ENCODE measurements at places on chromosomes 1 and 21. TPM values are rescaled to one million over a fixed set of nuclear protein-coding genes. Genes with fewer than 3 reads are reported as not detected.

DNA sequence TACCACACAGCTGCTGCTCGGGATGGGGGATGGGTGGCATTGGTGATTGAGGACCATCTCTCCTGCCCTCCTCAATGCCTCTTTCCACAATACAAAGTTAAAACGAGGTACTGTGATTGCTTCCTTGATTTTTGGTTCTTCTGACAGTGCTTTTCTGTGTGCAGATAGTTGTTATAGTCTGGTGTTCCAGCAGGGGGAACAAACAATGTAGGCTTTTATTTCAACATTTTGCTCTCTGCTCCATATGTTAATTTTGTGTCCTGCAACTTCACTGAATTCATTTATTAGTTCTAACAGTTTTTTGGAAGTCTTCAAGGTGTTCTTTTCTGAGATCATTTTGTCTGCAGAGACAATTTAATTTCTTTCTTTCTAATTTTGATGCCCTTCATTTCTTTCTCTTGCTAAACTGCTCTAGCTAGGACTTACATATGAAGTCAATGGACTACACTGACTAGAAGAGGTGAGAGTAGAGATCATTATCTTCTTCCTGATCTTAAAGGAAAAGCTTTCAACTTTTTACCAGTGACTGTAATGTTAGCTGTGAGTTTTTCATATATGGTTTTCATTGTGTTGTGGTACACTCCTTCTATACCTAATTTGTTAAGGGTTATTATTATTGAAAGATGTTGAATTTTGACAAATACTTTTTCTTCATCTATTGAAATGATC, 45.4 kb downstream of the TNFSF18 start:
- H3K27me3 ChIP-seq = no peaks in the 10 kb centered on the region
- H3K4me3 ChIP-seq = no peak overlapping the region

- no peak overlapping the region for H3K27ac ChIP-seq
- H3K4me1 ChIP-seq = peaks cover 7% of the 10 kb centered on the region
- no peak overlapping the region for H3K4me3 ChIP-seq
- H3K36me3 ChIP-seq = no peaks in the 10 kb centered on the region
Measured at GRCh38 chr1:41495210-41495948, 10.9 kb upstream of the EDN2 start.

GRCh38 chr21:33816174-33816573, 99.4 kb downstream of the ATP5PO start:
- no peaks in the 10 kb centered on the region for H3K4me1 ChIP-seq
- H3K4me3 ChIP-seq = no peak overlapping the region
- no peak for DNase-seq
- H3K27me3 ChIP-seq = no peaks in the 10 kb centered on the region

GRCh38 chr1:26471498-26472319, 531 bp upstream of the HMGN2 start:
- peak overlapping the region; percentile 100 for H3K27ac ChIP-seq
- H3K4me3 ChIP-seq = peak overlapping the region; percentile 53
- peaks cover 24% of the 10 kb centered on the region for H3K4me1 ChIP-seq
- no peaks in the 10 kb centered on the region for H3K27me3 ChIP-seq

DNA sequence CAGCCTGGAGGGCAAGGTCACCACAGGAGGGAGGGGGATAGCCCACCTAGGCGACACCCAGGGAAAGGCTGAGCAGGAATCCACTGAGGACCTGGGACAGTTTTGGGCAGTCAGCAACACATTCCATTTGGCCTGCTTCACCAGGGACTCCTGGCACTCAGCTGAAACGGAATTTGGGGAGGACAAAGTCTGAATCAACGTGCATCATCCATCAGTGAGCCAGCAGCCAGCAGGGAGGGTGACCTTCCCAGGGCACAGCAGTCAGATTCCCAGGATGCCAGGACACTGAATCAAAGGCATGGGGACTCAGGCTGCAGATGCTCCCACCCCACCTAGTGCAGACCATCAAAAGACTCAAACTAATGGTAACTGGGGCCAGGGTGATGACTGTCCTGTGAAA, 4.6 kb downstream of the SH3BP5L start:
- peak; percentile 19 for DNase-seq
- peaks cover 14% of the 10 kb centered on the region for H3K4me1 ChIP-seq
- H3K36me3 ChIP-seq = peaks cover 4% of the 10 kb centered on the region
- H3K4me3 ChIP-seq = no peak overlapping the region

GRCh38 chr1:182122913-182123260, 61.4 kb upstream of the ZNF648 start:
- H3K36me3 ChIP-seq = no peaks in the 10 kb centered on the region
- no peak overlapping the region for H3K4me3 ChIP-seq
- H3K27me3 ChIP-seq = no peaks in the 10 kb centered on the region
- no peak overlapping the region for H3K27ac ChIP-seq

DNA sequence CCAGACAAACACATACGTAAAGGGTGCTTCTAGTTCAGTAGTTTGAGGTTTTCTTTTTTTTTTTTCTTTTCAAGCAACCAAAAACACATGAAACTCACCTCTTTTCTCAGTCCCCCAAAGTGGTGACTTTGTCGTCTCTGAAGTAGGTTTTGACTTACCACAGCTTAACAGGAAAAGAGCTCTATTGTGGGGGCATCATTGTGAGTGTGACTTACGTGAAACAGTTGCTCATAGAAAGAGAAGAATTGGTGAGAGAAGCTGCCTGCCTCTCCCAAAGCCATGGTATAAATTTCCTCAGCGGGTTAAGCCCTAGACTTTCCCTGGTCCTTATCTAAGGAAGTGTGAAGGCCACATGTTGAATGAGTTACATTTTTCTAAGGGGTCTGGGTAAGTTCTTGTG, 11.9 kb downstream of the FASLG start:
- H3K27ac ChIP-seq = no peak overlapping the region
- H3K4me3 ChIP-seq = no peak overlapping the region
- H3K4me1 ChIP-seq = no peaks in the 10 kb centered on the region
- no peak for DNase-seq
- no peaks in the 10 kb centered on the region for H3K27me3 ChIP-seq

DNA sequence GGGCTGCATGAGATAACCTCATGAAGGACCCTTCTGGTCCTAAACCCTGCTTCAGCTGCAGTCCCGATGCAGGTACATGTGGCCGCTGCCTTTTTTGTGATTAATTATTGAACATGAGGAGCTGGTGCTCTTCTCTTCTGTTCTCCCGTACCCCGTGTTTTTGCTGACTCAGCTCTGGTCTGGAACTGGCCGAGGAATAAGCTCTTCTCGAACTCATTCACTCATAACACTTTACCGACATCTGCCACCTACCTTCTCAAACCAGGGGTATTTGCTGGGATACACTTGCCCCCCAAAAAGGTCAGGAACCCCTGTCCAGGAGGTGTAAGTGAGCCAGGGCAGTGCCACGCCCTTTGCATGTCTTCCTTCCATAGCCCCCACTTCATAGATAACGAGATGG, 31.8 kb downstream of the KCNQ4 start:
- peaks cover 5% of the 10 kb centered on the region for H3K4me1 ChIP-seq
- no peaks in the 10 kb centered on the region for H3K27me3 ChIP-seq
- no peak for DNase-seq

- H3K27ac ChIP-seq = no peak overlapping the region
- peaks cover 6% of the 10 kb centered on the region for H3K27me3 ChIP-seq
- DNase-seq = no peak
- H3K4me3 ChIP-seq = no peak overlapping the region
Measured at GRCh38 chr1:95542936-95543335, 308.9 kb downstream of the RWDD3 start.

DNA sequence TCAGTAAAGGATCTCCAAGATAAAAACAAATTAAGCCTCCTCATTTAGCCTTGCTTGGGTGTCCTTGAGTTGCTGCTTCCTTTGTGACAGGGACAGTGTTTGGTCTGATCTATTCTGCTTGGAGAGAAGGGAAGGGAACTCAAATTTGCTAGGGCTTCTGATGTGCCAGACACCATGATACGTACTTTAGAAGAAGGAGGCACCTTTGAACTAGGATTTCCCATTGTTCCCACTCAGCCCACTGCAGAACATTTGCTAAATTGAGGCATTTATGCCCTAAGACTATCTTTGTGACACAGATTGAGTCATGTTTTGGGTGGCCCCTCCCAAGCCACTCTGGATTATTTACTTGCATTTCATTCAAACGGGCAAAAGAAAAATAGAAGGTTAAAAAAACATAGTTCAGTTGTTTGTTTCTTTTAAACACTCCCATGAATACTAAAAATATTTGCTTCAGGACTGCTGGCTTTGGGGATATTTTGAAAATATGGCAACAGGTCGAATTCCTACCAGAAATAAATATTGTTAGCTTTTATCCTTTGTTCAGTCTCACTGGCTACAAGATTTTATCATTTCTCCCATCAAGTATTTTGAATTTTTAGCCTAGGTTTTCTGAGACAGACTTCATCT, 81.9 kb upstream of the WLS start:
- no peak overlapping the region for H3K4me3 ChIP-seq
- no peaks in the 10 kb centered on the region for H3K4me1 ChIP-seq
- no peaks in the 10 kb centered on the region for H3K27me3 ChIP-seq
- no peaks in the 10 kb centered on the region for H3K36me3 ChIP-seq
- no peak for DNase-seq
- H3K27ac ChIP-seq = no peak overlapping the region

- H3K4me3 ChIP-seq = no peak overlapping the region
- no peaks in the 10 kb centered on the region for H3K27me3 ChIP-seq
- DNase-seq = no peak
- no peak overlapping the region for H3K27ac ChIP-seq
- H3K36me3 ChIP-seq = no peaks in the 10 kb centered on the region
- no peaks in the 10 kb centered on the region for H3K4me1 ChIP-seq
Measured at GRCh38 chr21:43824333-43825241, 35.2 kb downstream of the RRP1 start.

DNA sequence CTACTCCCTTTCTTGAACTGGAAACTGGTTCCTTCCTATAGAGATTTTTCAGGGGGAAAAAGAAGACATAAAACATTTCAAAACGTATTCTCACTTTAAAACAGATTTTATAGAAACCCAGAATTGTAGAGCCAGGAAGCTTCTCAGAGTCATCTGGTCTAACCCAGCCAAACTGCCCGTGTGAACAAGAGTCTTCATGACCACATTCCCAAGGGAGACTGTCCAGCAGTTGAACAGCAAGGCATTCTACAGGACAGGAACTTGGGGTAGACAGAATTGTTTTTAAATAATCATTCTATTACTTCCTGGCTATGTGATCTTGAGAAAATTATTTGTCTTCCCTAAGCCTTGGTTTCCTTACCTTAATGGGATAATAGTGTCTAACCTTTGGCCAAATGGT, 163.5 kb upstream of the IVNS1ABP start:
- no peak overlapping the region for H3K27ac ChIP-seq
- H3K4me1 ChIP-seq = peaks cover 25% of the 10 kb centered on the region
- no peak overlapping the region for H3K4me3 ChIP-seq
- no peak for DNase-seq
- no peaks in the 10 kb centered on the region for H3K36me3 ChIP-seq
- H3K27me3 ChIP-seq = no peaks in the 10 kb centered on the region

DNA sequence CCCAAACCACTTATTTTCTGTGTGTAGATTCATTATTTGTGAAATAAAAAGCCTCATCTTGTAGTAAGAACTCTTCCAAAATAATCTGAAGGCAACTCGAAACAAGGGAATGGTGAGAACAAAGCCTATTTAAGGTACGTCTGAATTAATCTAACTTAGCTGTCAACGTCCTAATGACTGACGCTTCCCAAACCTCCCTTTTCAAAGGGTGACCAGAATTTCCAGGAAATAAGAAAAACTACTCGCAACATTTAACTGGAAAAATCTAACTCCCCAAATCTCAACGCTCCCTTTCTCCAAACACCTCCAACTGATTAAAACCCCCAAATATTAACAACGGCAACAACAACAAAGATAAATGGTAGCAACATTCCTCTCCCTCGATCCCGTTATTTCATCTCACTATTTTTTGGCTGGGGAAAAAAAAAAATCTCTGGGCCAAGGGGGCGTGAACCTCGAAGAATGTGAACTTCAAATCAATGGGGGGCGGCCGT, 693 bp downstream of the SRSF10 start:
- no peaks in the 10 kb centered on the region for H3K27me3 ChIP-seq
- peak overlapping the region; percentile 79 for H3K27ac ChIP-seq
- H3K4me3 ChIP-seq = peak overlapping the region; percentile 57
- peaks cover 2% of the 10 kb centered on the region for H3K36me3 ChIP-seq
- H3K4me1 ChIP-seq = peaks cover 18% of the 10 kb centered on the region
- DNase-seq = no peak

GRCh38 chr21:25970254-25970930, 200.2 kb downstream of the APP start:
- H3K27ac ChIP-seq = no peak overlapping the region
- no peak for DNase-seq
- H3K4me3 ChIP-seq = no peak overlapping the region
- H3K4me1 ChIP-seq = no peaks in the 10 kb centered on the region
- no peaks in the 10 kb centered on the region for H3K27me3 ChIP-seq

- H3K4me1 ChIP-seq = no peaks in the 10 kb centered on the region
- H3K36me3 ChIP-seq = no peaks in the 10 kb centered on the region
Measured at GRCh38 chr1:65525266-65526048, 105.0 kb downstream of the LEPR start.

GRCh38 chr1:225941187-225941941, at the start of gene LEFTY2:
Gene LEFTY2 (minus strand): TSS chr1:225941220. CDS start chr1:225941140, 80 bp downstream.
- DNase-seq = no peak
- no peaks in the 10 kb centered on the region for H3K4me1 ChIP-seq
- H3K36me3 ChIP-seq = no peaks in the 10 kb centered on the region

DNA sequence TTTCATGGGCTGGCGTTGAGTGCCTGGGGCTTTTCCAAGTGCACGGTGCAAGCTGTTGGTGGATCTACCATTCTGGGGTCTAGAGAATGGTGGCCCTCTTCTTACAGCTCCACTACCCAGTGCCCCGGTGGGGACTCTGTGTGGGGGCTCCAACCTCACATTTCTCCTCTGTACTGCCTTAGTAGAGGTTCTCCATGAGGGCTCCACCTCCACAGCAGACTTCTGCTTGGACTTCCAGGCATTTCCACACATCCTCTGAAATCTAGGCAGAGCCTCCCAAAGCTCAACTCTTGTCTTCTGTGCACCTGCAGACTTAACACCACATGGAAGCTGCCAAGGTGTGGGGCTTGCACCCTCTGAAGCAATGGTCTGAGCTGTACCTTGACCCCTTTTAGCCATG, 82.1 kb downstream of the CCDC18 start:
- H3K4me3 ChIP-seq = no peak overlapping the region
- no peaks in the 10 kb centered on the region for H3K27me3 ChIP-seq
- H3K36me3 ChIP-seq = peaks cover 7% of the 10 kb centered on the region
- no peak overlapping the region for H3K27ac ChIP-seq
- DNase-seq = no peak

GRCh38 chr1:223012938-223013337, 130.1 kb downstream of the TLR5 start:
- H3K27ac ChIP-seq = no peak overlapping the region
- no peaks in the 10 kb centered on the region for H3K36me3 ChIP-seq
- no peak for DNase-seq
- no peak overlapping the region for H3K4me3 ChIP-seq
- no peaks in the 10 kb centered on the region for H3K27me3 ChIP-seq
- H3K4me1 ChIP-seq = no peaks in the 10 kb centered on the region

- no peak overlapping the region for H3K27ac ChIP-seq
- no peak for DNase-seq
- no peaks in the 10 kb centered on the region for H3K27me3 ChIP-seq
- no peak overlapping the region for H3K4me3 ChIP-seq
- H3K36me3 ChIP-seq = no peaks in the 10 kb centered on the region
Measured at GRCh38 chr1:88726697-88727096, 42.6 kb downstream of the PKN2 start.

The VASH2 gene
- 0.01 TPM for polyA plus RNA-seq

The FNDC10 gene
- 0.58 TPM for polyA plus RNA-seq

The FUBP1 gene
- polyA plus RNA-seq = 16.3 TPM

The PLEKHG5 gene
- 0.81 TPM for polyA plus RNA-seq

The FCRL2 gene
- polyA plus RNA-seq = 0.43 TPM

The ETV3L gene
- polyA plus RNA-seq = not detected

The PGLYRP3 gene
- polyA plus RNA-seq = not detected

The VWA5B1 gene
- polyA plus RNA-seq = not detected
